ENCODE measurements at places on chromosomes 1 and 21.

GRCh38 chr21:28971171-28971570 lies 21.5 kb downstream of the LTN1 start:
- no peak for DNase-seq

DNA sequence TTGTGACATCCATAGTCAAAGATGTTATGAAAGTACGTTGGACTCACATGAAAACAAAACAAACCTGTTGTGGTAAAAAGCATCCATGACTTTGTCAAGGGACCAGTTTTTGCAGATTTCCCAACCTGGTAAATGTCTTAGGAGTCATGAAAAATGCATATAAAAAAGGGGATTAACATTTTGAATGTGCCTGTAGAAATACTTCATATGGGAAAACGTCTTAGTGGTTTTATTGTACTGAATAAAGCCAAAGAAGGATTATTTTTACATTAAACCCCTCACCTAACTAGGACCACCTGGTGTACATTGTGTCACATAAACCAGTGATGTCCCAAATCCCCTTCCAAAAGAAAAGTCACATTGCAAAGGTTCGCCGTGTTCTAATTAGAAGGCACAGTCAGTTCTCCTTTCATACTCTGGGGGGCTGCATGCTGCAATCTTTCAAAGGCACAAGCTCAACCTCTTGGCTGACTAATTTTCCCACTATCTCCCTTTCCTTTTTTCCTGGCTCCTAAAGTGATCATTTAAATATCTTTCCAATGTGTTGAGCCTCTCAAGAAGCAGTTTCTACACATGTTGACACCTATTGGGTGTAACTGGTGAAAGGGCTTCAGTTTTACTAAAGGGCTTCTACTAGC lies 119.8 kb upstream of the SPAG17 start:
- no peak for DNase-seq

GRCh38 chr1:206812471-206812870 lies 40.2 kb upstream of the IL10 start:
- no peak for DNase-seq

- DNase-seq, result no peak
Measured at GRCh38 chr1:48018799-48019198, 21.6 kb upstream of the TRABD2B start.

DNA sequence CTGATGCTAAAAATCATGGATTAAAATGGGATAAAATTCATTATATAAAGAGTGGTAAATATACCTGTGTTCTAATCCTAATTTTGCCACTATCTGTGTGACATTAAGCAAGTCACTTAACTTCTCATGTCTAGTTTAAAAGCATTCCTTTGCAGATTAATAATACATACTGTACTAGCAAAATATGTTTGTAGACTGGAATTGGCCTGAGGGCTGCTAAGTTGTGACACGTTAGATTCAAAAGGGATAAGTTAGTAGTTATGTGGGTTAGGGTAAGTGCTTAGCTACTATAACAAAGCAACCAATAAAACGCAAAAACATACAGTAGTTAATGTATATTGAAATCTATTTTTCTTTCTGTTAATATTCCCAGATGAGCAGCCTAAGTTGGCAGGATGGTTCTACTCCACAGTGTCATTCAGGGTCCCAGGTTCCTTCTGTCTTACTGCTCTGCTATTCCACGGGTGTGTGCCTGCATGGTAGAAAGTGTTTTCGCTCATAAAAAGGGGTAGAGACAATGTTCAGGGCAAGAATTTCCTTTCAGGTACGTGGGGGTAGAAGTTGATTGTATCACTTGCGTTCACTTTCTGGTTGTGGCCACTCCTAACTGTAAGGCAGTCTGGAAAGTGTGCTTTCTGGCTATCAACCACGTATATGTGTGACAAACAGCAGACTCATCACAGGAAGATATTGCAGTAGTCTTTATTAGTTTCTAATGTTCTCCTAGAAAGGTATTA lies 239.8 kb downstream of the NFIA start:
- DNase-seq, result no peak

DNA sequence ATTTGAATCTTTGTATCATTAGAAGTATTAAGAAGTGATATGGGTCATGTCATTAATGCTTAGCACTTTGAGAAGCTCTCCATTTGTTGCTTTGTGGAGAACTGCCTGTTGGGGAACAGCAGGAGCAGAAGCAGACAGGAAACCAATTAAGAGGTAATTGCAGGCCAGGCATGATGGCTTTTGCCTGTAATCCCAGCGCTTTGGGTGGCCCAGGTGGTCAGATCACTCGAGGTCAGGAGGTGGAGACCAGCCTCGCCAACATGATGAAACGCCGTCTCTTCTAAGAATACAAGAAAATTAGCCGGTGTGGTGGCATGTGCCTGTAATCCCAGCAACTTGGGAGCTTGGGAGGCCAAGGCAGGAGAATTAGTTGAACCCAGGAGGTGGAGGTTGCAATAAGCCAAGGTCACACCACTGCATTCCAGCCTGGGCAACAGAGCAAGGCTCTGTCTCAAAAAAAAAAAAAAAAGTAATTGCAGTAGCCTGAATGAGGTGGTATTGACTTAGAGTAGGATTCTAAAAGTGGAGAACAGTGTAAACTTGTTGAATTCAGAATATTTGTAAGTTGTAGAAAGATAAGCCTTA lies 57.8 kb upstream of the FASLG start:
- no peak for DNase-seq

DNA sequence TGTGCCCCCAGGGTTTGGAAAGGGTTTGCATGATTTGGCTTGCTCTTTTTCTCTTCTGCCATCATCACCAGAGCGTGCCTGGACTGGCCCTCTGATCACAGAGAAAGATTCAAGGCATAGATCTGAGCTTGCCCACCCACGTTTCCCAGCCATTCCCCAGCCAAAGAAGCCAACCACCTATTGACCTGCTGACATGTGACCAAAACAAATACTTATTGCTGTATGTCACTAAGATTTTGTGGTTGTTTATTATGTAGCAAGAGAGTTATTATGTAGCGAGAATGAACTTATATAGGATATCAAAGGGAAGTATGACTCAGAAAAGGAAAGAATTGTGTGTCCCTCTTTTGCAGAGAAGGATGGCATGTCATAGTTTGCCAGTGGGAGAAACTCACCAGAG lies 59.9 kb downstream of the UBE2U start:
- DNase-seq, result no peak

GRCh38 chr1:228206582-228207351 lies 1.1 kb upstream of the OBSCN start:
- no peak for DNase-seq

DNA sequence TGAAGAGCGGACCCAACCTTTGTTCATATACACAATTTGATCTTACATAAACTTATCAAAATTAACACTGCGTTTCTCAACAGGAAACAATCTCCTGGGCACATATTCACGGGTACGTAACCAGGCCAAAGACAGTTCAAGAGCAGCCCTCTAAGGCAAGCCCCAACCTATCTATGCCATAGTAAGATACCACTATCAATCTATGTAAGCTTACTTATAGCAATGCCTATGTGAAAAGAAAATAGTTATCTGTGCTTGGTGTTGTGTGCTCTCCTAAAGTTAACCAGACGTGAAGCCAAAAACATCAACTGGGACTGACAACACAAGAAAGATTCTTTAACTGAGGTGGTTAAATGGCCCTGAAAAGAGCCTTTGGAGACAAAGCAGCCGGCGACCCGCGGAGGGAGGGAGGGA lies 49.4 kb upstream of the BOLA1 start:
- DNase-seq, result no peak

DNA sequence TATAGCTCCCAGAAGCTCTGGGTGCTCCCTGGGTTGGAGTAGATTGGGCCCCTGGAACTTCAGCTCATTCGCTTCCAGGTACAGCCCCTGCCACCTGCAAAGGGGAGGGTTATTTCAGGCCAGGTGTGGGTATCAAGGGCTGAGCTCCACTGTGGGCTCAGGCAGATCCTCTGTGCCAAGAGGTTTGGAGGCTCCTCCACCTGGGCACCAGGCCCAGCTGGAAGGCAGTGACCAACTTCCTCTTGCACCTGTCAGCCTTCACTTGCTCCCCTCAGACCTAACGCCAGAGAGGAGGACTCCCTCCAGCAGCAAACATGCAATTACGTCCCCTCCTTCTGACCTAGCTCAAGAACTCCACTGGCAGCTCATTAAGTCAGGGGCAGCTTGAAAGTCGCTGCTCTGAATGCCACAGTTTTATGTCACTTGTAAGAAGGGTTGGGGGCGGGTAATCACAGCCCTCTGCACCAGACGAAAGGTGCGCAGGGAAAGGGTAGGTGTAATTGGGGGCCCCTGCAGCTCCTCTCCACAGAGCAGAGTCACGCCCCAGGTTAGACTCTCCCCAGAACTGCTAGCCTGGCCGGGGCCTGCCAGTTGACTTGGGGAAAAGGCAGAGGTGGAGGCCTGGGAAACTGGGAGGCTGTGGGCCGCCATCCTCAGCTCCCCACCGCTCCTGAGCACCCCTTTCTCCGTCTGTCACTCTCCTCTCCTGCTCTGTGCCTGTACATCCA lies 125.0 kb upstream of the TMPRSS2 start:
- peak; percentile 60 for DNase-seq

DNA sequence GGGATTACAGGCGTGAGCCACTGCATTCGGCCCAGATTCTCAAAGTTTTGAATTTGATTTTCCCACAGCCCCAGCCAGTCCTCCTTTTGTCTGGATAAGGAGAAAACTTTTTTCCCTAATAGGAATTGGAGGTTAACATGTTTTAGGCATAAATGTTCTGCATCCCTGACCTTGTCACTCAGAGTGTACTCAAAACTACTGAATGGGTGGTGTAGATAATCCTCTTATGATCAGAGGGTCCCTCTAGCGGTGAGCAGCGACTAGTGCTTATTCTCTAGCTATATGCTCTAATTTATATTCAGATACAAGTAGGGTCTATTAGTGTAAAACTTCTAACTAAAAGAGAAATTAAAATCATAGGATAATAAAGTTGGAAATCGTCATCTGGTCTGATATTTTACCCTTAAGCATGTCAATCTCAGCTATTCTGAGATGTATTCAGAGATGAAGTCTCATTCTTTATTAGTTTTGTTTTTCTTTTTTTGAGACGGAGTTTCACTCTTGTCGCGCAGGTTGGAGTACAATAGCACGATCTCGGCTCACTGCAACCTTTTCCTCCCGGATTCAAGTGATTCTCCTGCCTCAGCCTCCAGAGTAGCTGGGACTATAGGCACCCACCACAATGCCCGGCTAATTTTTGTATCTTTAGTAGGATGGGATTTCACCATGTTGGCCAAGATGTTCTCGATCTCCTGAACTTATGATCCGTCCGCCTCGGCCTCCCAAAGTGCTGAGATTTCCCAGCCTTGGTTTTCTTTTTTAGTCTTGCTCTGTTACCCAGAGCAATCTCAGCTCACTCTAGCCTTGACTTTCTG lies 2.7 kb upstream of the PSMD4 start:
- DNase-seq, result peak; percentile 84

- DNase-seq, result no peak
Measured at GRCh38 chr1:5991381-5992025, 722 bp downstream of the NPHP4 start.

DNA sequence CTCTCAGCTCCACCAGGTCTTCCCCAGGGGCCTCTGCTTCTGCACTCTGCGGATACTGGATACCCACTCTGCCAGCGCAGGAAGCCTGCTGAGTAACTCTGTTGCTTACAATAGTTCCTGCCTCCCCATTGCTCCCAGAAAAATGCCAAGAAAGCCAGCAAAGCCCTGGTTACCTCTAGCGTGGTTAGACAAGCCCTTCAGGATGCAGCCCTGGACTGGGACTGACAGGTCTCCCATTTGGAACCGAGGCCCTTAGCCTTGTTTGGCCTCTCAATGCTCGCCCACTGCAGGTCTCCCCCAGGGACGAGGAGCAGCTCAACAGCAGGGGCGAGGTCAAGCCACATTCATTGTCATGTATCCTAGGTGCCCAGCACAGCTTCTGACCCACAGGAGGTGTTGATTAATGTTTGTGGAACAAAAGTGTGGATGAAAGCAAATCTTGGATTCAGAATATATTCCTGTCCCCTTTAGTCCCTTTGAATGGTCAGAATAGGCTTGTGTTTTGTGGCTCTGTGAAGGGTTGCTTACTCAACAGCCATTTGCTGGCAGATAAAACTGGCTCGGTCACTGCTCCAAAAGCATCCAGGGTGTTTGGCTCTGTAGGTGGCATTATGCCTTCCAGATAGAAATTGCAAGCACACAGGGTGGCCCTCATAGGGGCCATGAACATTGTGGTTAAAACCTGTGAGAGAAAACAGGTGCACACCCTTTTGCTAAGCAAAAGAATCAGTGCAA lies 58.9 kb downstream of the C1orf198 start:
- no peak for DNase-seq

DNA sequence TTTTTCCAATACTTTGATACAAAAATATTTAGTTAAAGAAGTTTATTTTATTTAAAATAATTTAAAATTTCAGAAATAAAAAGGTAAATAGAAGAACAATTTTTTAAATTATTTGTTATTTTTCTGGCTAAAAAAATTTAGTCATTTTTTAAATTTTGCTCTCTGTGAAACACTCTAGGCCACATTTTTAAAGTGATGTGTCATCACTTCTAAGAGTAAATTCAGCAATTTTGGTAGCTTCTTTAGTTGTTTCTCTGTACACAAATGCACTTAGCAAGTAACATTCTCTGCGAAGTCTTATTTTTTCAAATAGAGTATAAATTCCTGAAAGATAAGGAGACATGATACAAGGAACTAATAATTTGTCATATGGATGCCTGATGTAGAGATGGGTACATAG lies 760.0 kb upstream of the PRMT6 start:
- DNase-seq, result no peak

DNA sequence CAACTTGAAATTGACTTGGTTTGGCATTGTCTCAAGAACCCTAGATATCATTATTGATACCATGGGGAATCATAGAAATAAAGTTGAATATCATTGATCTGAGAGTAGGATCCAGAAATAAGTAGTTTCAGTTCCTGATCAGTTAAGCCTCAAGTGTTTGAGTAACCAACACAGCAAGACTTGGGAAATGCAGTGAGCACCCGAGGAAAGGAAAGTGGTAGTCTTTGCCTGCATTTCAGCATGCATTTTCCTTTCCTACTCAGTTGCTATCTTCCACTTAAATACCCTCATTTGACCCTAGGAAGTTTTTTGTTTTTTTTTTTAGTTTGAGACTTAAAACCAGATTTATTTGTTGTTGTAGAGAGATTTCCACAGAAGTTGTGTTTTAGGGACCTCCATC lies 18.9 kb downstream of the CLEC20A start:
- DNase-seq, result no peak

DNA sequence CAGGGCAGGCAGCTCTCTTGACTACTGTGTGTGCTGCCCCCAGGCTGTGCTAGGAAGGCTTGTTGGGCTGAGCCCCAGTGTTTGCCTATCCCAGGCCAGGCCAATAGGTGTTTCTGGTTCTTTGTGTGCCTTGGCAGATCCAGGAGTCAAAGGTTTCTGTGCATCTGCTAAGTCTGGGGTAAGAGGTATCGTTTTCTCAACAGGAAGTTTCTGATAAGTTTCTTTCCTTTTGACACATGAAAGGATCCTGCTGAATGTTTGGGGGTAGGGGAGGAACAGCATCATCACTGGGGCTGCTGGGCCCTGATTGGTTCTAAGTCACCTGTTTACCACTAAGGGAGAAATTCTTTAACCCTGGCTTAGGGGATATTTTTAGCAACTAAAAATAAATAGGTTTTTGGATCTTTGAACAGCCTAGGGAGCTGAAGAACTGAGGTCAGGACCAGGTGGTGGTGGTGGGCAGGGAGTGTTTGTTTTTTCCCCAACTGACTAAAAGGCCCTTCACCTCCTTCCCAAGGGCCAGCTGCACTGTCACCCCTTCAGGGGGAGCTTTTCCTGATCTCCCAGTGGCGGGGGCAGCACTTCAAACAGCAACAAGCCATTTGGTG lies 85.1 kb downstream of the KCNN3 start:
- no peak for DNase-seq
